ENCODE measurements at places on chromosomes 13 and 19.

DNA sequence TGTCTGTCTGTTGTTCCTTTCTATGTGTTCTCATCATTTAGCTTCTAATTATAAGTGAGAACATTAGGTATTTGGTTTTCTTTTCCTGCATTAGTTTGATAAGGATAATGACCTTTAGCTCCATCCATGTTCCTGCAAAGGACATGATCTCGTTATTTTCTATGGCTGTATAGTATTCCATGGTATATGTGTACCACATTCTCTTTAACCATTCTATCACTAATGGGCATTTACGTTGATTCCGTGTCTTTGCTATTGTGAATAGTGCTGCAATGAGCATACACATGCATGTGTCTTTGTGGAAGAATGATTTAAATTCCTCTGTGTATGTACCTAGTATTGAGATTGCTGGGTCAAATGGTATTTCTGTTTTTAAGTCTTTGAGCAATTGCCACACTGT, 1799.7 kb downstream of the SLITRK5 start:
- DNase-seq: no peak

GRCh38 chr19:941292-942132, 15.7 kb downstream of the ARID3A start:
- DNase-seq: peak; percentile 81

- DNase-seq: no peak
Measured at GRCh38 chr13:89322466-89322865, 1651.3 kb downstream of the SLITRK5 start.

DNA sequence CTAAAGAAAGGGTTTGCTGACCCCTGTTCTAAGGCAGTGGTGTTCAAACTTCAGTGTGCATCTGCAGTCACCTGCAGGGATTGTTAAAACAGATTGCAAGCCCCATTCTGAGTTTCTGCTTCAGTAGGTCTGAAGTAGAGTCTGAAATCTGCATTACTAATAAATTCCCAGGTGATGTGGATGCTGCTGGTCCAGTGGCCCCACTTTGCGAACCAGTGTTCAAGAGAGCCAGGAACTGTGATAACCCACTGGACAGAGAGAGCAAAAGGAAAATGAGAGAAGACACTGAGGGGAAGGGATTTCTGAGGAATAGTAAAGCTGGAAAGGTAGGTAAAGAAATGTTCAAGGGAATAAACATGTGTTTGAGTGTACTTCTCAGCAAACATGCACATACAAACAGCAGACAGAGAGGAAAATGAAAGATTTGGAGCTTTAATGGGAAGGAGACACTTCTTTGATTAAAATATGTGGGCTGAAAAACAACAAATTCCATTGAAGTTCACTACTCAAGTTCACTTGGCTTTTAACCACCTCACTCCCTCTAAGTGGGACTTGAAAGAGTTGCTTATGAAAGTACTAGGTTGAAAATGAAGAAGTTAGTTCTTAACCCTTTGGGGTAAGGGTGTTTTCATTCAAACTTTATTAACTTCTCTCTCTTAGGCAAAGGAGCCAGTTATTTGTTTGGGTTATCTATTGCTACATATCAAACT, 26.4 kb upstream of the FAM216B start:
- no peak for DNase-seq

DNA sequence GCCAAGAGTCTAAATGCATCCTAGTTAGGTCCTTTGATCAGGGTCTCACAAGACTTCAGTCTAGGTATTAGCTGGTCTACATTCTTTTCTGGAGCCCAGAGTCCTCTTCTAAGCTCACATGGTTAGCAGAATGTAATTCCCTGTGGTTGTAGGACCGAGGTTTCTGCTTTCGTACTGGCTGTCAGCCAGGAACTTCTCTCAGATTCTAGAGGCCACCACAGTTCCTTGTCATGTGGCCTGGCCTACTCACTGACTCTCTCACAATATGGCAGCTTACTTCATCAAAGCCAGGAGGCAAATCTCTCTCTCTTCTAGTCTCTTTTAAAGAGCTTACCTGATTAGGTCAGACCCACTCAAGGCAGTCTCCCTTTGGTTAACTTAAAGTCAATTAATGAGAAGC, 82.9 kb downstream of the POU4F1 start:
- no peak for DNase-seq

DNA sequence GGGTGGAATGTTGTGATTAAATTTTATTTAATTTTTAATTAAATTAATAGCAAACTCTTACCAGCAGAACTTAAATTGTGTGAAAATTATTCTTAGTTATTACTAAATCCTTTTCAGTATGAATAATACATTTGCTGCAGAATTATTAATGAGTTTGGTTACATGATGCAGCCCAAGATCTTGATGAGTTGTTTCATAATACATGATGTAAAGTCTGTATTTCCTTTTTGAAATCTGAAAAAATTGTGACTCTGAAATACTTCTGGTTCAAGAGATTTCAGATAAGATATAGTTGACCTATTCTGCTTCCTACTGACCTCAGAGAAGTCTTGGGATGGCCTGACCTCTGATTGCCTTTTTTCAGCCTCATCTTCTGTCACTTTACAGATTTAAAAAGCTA, 11.1 kb downstream of the SAE1 start:
- no peak for DNase-seq

DNA sequence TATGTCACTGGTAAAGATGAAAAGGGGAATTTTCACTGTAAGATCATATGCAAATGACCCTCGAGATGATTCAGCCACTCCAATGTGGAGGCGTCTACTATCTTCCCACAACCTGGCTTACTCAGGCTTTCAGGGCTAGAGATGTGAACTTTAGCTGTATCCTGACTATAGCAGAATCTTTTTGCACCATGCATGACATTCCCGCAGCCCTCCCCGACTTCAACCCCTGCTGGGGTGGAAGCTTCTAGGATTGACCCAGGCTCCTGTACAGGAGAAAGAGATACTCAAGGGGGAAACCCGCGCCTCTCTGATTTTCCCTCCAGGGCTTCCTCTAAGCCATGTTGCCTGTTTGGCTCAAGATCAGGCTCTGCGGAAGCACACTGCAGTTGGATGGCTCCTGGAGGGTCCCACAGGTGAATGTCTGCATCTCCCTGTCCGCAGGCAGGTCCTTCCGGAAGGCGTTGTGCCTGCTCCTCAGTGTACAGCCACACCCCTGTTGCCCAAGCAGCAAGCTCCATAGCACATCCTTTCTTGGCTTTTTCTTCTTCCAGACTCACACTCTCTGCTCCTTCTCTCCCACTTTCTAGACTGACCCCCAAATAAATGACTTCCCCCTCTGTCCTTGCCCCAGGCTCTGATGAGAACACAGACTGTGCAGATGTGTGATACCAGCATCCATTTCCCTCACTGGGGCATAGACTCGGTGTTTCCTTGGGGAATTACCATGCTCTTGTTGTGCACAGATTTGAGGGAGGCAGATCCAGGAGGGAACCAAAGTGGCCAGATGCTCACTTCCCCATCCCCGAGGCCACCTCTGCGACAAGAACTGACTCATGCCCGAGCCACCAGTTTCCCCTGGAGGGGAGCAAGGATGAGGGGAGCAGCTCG, 29.1 kb upstream of the POP4 start:
- no peak for DNase-seq

GRCh38 chr19:12843999-12844732, 5.9 kb downstream of the MAST1 start:
- DNase-seq: no peak

- DNase-seq: no peak
Measured at GRCh38 chr13:83546476-83546875, 335.8 kb downstream of the SLITRK1 start.

GRCh38 chr19:19406878-19407632, 1.6 kb downstream of the GATAD2A start:
- no peak for DNase-seq

DNA sequence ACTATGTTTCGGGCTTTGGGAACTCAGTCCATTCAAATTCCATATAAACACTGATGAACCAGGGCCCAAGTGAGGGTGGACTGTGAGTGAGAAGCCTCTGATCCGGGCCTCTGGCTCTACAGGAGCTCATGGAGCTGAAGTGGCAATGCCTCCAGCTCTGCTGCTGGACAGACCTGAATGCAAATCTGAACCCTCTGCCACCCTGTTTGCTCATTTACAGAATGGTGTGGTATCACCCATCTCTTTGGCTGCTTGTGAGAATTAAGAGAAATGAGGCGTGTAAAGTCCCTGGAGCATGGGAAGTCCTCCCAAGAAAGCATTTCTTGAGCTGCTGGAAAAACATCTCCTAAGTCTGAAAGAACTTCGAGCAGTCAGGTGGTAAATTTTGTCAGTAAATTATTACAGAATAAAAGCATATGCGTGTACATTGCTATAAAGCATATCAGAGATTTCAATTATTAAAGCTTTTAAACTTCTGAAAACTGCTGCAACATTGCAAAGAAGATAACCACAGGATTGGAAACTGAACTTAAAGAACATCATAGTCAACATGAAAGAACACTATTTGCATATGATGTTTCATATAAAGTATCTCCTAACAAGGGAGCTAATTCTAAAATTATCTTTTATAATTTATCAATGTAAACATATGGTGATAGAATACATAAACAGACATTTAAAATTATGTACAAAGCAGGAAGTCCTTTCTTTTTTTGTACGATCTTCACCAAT, 369.0 kb downstream of the UQCRFS1 start:
- DNase-seq: peak; percentile 25

DNA sequence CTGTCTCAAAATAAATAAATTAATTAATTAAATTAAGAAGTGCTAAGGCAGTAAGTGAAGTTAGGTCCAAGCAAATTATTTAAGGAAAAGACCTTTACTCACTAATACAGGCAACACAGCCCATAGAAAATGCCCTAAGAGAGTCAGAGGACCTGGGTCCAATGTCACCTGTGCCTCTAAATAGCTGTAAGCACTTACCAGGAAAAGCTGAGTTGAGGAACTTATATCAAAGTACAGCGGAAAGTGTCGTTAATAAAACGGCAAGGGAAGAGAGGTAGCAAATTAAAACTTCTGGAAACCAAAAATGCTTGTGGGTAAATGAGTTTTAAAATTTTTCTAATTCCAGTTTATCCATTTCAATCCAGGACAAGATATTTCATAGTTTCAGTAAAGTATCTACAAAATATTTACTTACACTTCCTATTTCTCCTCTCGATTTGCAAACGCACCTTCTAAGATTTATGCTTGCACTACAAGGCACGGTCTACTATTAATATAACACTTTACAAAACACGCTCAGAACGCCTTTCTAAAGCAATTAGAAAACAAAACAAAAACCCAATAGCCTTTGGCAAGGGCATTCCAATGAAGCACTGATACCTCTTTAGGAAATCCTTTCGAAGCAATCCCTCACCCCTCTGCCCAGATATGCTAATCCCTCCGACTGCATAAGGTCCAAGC, 963 bp downstream of the VPS36 start:
- peak; percentile 43 for DNase-seq

DNA sequence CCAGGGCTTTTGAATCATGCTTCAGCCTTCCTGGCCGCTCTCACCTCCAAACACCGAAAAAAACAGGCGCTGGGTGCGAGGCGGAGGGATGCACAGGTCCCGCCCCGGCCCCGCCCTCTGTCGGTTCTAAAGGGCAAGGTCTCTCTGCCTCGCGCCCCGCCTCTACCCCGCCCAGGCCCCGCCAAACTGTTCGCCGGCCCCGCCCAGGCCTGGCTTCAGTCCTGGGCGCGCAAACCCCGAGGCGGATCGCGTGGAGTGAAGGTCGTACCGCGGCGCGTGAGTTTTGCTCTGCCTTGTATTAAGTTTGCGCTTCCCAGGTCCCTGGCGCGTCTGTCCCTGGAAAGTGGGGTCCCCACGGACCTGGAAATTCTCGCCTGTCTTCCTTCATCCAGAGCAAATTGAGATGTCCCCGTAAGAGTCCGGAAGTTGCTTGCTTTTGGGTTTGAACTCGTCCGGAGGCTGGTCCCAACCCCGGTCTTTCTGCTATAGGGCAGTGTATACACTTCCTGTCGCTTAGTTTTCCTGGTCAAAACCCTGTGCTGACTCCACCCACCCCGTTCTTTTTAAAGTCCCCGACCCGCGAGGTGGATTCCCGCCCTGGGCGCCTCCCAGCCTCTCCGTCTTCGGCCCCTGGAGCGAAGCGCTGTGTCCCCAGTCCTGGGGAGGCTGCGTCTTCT, 8.4 kb downstream of the ZNF808 start:
- peak; percentile 90 for DNase-seq

GRCh38 chr13:44575035-44575434, 1.1 kb downstream of the TSC22D1 start:
- DNase-seq: no peak

- no peak for DNase-seq
Measured at GRCh38 chr19:27805848-27806247, 1407.1 kb downstream of the UQCRFS1 start.

DNA sequence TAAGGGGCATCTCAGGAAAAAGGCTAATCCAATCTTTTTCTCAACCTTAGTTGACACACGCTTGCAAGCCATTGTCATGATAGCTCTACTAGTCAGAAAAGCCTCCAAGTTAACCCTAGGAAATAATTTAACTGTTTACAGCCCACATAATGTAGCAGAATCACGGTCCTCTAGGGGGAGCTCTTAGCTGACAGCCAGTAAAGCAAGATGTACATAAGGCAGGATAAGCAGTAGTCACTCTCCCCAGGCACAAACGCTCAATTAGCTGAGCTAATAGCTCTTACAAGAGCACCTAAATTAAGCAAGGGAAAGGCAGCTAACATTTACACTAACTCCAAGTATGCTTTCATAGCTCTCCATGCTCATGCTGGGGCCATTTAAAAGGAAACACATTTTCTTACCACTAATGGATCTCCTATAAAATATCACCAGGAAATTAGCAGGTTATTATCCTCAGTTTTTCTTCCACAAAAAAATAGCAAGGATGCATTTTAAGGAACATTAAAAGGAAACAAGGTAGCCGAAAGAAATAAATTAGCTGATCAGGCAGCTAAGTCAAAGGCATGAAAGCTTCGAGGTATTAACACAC, 33.7 kb upstream of the ZSCAN5A start:
- no peak for DNase-seq

DNA sequence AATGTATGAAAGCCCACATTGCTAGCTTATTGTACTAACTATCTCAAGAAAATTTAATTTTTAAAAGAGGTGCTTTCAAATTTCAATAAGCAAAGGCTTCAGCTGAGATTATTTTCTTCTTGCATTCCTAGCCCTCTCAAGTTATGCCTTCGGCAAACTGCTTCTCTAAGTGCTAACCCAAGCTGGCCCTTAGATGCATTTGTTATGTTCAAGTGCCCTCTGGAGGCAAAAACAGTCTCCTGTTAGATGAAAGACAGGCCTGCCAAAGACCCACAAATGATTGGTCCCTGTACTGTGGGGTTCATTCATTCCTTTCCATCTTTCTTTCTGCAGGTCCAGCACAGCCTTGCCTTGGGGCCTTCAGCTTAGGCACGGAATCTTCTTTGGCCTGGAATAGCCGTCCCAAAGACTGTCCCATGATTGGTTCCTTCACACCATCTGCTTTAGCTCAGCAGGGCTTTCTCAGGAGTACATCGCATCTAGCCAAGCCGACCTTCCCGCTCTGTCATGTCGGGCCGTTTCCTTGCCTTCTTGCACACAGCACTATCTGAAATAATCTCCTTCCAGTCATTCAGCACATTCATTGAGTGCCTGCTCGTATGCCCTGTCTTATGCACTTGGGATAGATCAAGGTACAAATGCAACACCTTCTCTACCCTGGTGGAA, 26.4 kb upstream of the TPTE2 start:
- peak; percentile 35 for DNase-seq
